ENCODE measurements at places on chromosomes 12 and 14. TPM values are rescaled to one million over a fixed set of nuclear protein-coding genes. Genes with fewer than 3 reads are reported as not detected.

Gene PLEKHD1
- total RNA-seq: 0.14 TPM

- no peaks in the 10 kb centered on the region for H3K36me3 ChIP-seq
- H3K27ac ChIP-seq: no peak overlapping the region
- H3K4me1 ChIP-seq: peaks cover 35% of the 10 kb centered on the region
- no peak overlapping the region for H3K4me3 ChIP-seq
These were observed 7.0 kb downstream of the PTPN11 start for GRCh38 chr12:112425582-112426382.

Gene PDE3A
- not detected for total RNA-seq

GRCh38 chr12:68855111-68855510 is 47.1 kb downstream of the MDM2 start:
- no peak overlapping the region for H3K4me3 ChIP-seq
- no peak for DNase-seq
- H3K36me3 ChIP-seq: no peaks in the 10 kb centered on the region
- no peaks in the 10 kb centered on the region for H3K4me1 ChIP-seq
- peaks cover 5% of the 10 kb centered on the region for H3K27me3 ChIP-seq

Gene DBX2
- not detected for total RNA-seq

- DNase-seq: no peak
- no peak overlapping the region for H3K27ac ChIP-seq
- no peaks in the 10 kb centered on the region for H3K4me1 ChIP-seq
- peaks cover 29% of the 10 kb centered on the region for H3K27me3 ChIP-seq
These were observed 83.5 kb downstream of the SAMD4A start for GRCh38 chr14:54650331-54650958.

- no peaks in the 10 kb centered on the region for H3K4me1 ChIP-seq
- H3K27ac ChIP-seq: no peak overlapping the region
- no peaks in the 10 kb centered on the region for H3K36me3 ChIP-seq
- H3K4me3 ChIP-seq: no peak overlapping the region
- peaks cover 30% of the 10 kb centered on the region for H3K27me3 ChIP-seq
- no peak for DNase-seq
These were observed 7.0 kb downstream of the PYGL start for GRCh38 chr14:50937325-50937724.

DNA sequence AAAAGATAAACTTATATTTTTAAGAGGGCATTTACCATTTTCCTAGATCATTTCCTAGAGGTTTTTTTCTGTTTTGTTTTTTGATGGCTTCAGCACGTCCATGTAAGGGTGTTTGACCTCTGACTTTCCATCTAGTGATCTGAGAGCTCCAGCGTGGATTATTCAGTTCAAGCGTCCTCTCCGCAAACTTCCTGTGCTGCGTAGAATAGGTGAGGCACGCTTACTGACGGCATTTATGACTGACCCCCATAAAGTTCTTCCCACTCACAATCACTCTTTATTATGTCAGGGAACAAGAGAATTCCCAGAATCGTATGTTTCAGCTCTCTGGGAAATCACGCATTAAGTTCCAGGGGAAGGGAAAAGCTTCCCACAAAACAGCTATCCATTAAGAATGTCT is 16.4 kb downstream of the CCDC92 start:
- no peaks in the 10 kb centered on the region for H3K36me3 ChIP-seq
- peaks cover 4% of the 10 kb centered on the region for H3K4me1 ChIP-seq
- H3K4me3 ChIP-seq: no peak overlapping the region
- H3K27ac ChIP-seq: peak overlapping the region; percentile 7
- DNase-seq: no peak

Gene GRIP1
- total RNA-seq: 3.2 TPM

- peaks cover 23% of the 10 kb centered on the region for H3K4me1 ChIP-seq
- peak overlapping the region; percentile 63 for H3K27ac ChIP-seq
- peaks cover 6% of the 10 kb centered on the region for H3K36me3 ChIP-seq
- peak; percentile 81 for DNase-seq
These were observed 970 bp downstream of the CDH24 start for GRCh38 chr14:23056145-23056955.

DNA sequence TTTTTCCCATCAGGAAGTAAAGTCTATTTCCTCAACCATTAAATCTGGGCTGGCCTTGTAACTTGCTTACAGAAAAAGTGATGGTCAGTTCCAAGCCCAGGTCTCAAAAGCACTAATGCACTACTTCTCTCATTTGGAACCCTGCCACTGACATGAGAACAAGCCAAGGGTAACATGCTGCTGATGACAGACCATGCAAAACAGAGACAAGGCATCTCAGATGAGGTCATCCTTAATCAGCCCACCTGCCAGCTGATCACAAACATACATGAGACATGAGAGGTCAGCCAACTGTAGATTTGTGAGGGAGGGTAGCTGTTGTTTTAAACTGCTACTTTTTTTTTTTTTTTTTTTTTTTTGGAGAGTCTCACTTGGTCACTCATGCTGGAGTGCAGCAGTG is 16.2 kb downstream of the TWF1 start:
- peaks cover 6% of the 10 kb centered on the region for H3K36me3 ChIP-seq
- no peak for DNase-seq
- H3K4me3 ChIP-seq: no peak overlapping the region
- H3K27ac ChIP-seq: no peak overlapping the region
- H3K27me3 ChIP-seq: no peaks in the 10 kb centered on the region
- H3K4me1 ChIP-seq: peaks cover 4% of the 10 kb centered on the region

DNA sequence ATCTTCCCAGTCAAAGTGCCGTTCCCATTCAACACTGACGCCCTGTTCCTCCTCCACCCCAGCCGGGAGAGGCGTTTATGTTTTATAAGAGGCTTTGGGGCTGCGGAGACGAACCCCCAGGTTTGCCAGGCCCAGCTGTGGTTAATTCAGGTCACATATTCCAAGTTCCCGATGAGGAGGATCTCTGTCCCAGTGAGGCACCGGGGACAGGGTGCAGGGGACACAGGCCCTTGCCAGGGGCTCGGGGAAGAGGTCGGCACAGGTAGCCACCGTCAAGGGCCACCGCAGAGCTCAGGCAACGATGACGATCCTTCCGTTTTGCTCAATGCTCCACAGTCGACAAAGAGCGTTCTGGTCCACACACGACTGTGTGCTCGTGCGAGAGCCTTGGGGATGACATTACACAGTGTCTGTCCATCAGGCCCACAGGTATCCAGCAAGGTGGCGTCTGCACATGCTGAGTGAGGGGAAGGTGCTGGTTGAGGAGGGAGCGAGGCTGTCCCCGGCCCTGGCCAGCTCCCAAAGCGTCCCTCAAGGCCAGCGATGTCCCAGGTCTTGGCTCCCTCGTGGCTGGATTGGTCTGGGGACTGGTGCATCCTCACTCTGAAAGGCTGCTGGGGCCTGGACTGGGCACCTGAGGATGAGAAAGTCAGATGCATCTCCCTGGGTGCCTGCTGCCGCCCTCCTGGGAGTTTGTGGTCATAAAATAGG is 189.2 kb upstream of the C14orf180 start:
- H3K27ac ChIP-seq: no peak overlapping the region
- no peaks in the 10 kb centered on the region for H3K27me3 ChIP-seq
- H3K4me3 ChIP-seq: no peak overlapping the region
- H3K36me3 ChIP-seq: no peaks in the 10 kb centered on the region
- peaks cover 44% of the 10 kb centered on the region for H3K4me1 ChIP-seq

DNA sequence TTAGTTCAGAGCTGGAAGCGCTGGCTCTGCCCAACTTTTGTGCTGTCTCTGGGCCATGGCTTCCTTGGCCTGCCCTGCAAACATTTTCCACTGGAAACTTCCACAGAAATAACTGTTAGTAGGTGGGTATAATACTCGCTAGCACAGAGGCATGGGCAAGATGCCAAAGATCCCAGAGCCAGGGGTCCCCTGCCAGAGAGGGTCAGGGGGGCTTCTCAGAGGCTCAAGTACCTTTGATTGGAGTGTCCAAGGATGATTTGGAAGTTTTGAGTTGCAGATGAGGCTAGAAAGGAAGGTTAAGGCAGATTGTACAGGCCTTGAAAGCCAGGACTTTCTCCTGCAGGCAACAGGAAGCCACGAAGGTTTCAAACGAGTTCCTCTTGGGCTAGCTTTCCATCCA is 187.6 kb downstream of the DICER1 start:
- no peak for DNase-seq
- no peaks in the 10 kb centered on the region for H3K4me1 ChIP-seq
- H3K27me3 ChIP-seq: peaks cover 11% of the 10 kb centered on the region

Gene GARIN6
- total RNA-seq: not detected

DNA sequence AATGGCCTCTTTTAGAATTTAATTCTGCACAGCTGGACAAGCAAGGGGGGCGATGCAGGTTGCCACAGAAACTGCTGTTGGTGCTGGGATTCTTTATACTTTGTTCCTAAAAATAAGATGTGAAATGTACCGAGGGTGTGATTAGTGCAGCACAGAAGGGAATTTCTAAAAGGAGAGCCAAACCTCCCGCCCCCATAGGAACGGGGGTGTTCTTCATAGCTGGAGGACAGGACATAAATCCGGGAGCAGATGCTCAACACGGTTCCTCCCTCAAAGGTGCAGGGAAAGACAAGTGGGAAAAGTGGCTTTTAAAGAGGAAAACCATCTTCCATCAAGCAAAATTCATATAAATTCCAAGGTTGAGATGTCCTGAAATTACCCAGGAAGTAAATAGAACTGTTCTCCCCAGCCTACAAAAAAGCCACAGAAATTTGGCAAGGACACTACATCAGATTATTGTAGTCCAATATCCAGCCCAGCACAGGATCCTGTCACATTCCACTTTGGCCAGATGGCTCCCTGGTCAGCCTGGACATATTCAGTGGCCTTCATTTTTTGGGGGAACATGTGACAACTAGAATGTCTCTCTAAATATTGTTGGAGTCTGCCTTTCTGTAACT is 51.4 kb upstream of the TMX1 start:
- H3K27ac ChIP-seq: no peak overlapping the region
- no peaks in the 10 kb centered on the region for H3K27me3 ChIP-seq
- no peaks in the 10 kb centered on the region for H3K36me3 ChIP-seq
- no peak overlapping the region for H3K4me3 ChIP-seq
- no peak for DNase-seq

GRCh38 chr12:102689701-102690100 is 209.3 kb upstream of the IGF1 start:
- H3K36me3 ChIP-seq: no peaks in the 10 kb centered on the region
- DNase-seq: no peak
- peaks cover 24% of the 10 kb centered on the region for H3K27me3 ChIP-seq

DNA sequence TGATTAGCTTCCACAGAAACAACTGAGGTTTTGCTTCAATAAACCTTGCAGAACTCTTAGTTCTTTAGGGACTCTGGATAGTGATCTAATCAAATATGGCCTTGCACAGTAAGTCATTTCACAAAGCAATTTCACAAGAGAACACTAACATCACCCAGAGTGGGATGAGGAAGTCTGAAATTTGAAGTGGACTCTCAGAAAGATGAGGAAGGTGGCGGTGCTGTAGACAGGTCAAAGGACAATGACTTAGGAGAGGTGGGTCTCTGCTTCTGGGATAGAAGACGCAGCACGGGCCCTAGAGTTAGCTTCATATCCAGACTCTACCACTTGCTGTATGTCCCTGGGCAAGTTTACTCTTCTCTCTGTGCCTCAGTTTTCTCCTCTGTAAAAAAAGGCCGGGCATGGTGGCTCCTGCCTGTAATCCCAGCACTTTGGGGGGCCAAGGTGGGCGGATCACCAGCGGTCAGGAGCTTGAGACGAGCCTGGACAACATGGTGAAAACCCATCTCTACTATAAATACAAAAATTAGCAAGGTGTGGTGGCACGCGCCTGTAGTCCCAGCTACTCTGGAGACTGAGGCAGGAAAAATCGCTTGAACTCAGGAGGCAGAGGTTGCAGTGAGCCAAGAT is 18.9 kb downstream of the FOS start:
- peak overlapping the region; percentile 37 for H3K27ac ChIP-seq
- DNase-seq: no peak
- no peaks in the 10 kb centered on the region for H3K27me3 ChIP-seq
- no peak overlapping the region for H3K4me3 ChIP-seq
- no peaks in the 10 kb centered on the region for H3K36me3 ChIP-seq

Gene AQP2
- total RNA-seq: not detected

Gene OR4E2
- not detected for total RNA-seq

Gene KERA
- total RNA-seq: not detected

Gene SERPINA12
- not detected for total RNA-seq

Gene ACOT6
- not detected for total RNA-seq

DNA sequence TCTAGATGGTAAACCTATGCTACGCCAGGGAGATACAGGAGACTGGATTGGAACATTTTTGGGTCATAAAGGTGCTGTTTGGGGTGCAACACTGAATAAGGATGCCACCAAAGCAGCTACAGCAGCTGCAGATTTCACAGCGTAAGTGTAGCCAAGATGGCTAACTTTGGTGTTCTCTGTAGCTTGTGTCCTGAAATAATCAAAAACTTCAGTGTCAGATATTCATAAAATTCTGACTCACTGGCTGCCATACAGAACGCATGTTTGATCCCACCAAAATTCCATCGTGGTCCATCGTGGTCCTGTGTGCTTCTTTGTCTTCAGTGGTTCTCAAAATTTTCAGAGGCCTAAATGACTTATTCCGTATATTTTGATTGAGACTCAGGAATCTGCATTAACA is 1.3 kb downstream of the STRAP start:
- peak overlapping the region; percentile 96 for H3K27ac ChIP-seq
- H3K36me3 ChIP-seq: peaks cover 21% of the 10 kb centered on the region
- H3K27me3 ChIP-seq: no peaks in the 10 kb centered on the region
- no peak for DNase-seq
- peak overlapping the region; percentile 82 for H3K4me3 ChIP-seq

DNA sequence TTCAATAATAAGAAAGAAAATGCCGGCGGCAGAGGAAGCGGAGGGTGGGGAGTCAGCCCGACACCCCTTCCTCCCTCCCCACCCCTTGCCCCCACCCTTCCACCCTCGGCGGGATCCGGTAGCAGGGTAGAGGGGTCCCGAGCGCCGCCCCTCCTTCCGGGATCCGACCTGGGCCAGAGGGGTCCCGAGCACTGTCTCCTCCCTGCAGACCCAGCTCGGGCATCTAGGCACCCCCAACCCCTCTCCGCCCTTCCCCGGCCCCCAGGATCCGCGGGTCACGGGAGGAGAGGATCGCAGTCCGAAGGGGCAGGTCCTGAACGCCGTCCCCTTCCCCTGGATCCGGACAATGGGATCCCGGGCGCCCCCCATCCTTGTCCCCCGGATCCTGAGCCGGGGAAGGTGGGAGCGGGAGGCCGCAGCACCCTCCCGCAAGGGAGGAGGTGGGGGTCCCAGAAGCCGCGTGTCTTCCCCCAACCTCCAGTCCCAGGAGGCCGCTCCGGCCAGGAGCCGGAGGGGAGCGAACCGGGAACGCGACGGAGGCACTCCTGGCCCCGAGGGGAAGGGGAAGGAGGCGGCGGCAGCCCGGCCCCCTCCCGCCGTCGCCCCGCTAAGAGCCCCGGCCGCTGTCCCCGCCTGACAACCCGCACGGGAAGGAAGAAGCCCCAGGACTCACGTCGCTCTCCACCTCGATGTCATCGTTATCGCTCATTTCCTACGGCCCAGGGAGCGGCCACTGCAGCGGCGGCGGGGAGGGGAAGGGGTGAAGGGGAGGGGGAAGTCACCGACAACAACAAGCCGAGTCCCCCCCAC is 481 bp downstream of the MAX start:
- peaks cover 32% of the 10 kb centered on the region for H3K4me1 ChIP-seq
- DNase-seq: no peak
- H3K27me3 ChIP-seq: no peaks in the 10 kb centered on the region
- peak overlapping the region; percentile 98 for H3K4me3 ChIP-seq
- peak overlapping the region; percentile 96 for H3K27ac ChIP-seq
- peaks cover 24% of the 10 kb centered on the region for H3K36me3 ChIP-seq

- peaks cover 14% of the 10 kb centered on the region for H3K4me1 ChIP-seq
- peak overlapping the region; percentile 56 for H3K27ac ChIP-seq
- H3K27me3 ChIP-seq: no peaks in the 10 kb centered on the region
- H3K4me3 ChIP-seq: no peak overlapping the region
These were observed 60.0 kb downstream of the LIN52 start for GRCh38 chr14:74144789-74145188.

GRCh38 chr14:78131201-78131600 is 39.0 kb upstream of the NRXN3 start:
- no peak overlapping the region for H3K27ac ChIP-seq
- H3K4me1 ChIP-seq: peaks cover 23% of the 10 kb centered on the region
